ENCODE measurements at places on chromosomes 7 and 10.

- no peak for DNase-seq
Measured at GRCh38 chr10:74883428-74883827, 57.0 kb downstream of the KAT6B start.

GRCh38 chr10:70188768-70189167 lies 18.5 kb upstream of the SAR1A start:
- no peak for DNase-seq

DNA sequence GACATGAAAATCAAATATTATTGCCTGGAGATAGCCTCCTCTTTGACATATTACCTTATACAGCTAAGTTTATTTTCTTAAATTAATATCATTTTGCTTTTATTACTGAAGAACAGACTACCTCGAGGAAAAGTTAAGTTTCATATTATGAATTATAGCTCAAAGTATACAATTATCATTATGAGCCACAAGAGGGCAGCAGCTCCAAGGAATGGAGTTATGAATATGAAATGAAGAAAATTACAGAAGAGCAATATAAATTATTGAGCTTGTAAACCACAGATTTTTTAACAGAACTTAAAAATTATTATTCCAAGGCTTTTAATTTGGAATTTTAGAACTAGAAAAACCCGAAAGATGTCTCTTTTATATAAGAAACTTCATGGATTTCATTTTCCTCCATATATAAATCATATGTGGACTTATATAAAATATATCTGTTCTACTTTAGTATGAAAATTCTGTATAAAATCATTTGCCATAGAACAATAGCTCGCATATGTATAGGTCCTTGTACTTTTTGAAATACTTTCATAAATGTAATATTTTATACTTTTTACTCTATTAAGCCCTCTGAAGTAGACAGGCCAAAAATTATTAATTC lies 40.1 kb downstream of the IQUB start:
- DNase-seq = no peak

GRCh38 chr10:67171970-67172369 lies 246.1 kb downstream of the LRRTM3 start:
- DNase-seq = no peak

DNA sequence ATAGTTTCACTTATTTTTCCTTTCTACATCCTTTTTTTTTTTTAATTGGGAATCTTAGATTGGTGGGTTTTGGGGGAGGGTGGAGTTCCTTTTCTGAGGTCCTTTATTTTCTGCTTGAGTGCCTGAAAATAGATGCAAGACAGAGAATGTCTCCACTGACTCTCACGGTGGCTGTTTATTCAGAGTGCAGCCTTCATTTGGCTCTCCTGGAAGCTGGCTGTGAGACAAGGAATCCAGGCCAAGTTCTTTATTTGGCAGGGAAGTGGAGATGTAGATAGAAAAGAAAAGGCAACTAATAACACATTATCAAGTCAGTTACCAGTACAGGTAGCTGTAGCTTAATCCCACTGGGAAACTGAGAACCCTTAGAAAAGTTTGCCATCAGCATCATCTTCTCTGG lies 118.6 kb downstream of the CNTNAP2 start:
- no peak for DNase-seq

GRCh38 chr7:57385668-57386067 lies 64.3 kb upstream of the ZNF716 start:
- DNase-seq = no peak

DNA sequence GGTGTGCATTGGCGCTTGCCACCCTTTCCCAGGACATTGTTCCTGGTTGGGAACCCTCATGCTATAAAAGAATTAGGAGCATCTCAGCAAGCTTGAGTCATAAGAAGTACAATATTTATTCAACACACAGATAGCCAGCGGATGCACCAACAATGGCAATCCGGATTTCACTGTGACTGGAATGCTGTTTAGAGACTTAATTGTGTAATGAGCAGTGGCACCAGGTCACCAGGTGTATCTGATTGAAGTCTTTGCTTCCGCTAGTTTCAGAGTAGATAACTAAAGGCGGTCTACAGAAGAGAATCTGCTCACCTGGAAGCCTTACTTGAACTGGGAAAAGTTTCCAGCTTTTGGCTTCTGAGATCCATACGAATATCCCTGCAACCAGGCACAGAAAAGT lies 772.3 kb upstream of the GHITM start:
- DNase-seq = no peak

- no peak for DNase-seq
Measured at GRCh38 chr7:81516898-81517297, 252.9 kb downstream of the HGF start.

DNA sequence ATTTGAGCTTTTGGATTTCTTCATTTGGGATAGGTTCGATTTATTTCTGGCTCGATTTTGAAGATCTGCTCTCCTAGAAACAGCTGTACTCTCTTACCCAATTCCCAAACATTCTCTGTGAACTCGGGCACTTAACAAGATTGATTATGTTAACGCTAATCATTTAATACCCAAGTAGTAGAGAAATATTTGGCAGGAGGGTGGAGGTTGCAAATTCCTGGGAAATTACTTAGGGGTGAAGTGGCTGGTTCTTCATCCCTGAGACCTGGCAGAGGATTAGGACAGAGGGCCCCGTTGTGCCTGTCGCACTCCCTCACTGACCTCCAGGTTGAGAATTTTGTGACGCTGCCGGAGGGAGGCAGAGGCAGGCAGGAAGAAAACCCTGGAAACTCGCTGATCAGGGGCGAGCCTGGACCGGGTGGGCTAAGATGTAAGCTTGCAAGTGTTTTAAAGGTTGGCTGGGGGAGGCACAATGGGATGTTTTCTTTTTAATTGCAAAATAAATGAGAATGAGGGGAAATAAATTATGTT lies 182.6 kb downstream of the TCF7L2 start:
- DNase-seq = no peak

DNA sequence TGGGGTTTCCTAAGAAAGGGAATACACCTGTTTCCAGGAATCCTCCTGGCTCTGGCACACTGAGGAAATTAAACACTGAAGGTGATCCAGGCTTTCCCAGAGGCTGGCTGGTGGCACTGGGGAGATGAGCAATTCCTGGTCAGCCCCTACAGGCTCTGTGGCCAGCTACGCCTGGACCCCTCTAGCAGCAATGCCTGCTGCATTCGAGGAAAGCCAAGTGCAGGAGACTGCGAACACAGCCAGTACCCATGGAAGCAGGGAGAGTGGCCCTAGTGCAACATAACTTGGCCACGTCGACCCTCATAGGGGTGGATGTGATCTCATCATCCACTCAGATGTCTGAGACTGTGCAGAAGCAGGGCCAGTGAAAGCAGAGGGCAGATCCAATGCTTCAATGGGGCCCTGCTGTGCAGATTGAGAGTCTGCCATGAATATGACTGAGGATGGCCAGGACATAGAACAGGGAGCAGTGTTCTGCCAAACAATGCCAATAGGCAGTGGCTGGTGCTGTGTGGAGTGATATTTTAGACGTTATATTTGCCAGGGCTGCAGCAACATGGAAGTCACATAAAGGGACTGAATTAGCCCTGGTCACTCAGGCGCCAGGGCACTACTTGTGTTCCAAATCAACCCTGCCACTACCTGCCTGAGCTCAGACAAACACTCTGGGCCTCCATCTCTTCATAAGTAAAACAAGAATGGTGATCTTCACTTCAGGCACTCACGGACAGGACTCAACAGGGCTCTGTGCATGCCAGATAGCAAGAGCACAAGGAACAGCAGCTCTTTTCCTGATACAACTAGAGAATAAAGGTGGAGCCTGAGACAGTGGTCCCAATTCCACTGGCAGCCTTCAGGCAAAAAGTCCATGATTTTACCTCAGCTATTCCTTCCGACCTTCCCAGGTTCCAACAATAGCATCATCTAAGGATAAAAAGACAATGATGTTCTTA lies 2.4 kb downstream of the ZNF488 start:
- DNase-seq = no peak

- no peak for DNase-seq
Measured at GRCh38 chr10:75513292-75513885, 82.0 kb downstream of the LRMDA start.

GRCh38 chr10:62374862-62375710 lies 917 bp downstream of the ZNF365 start:
- DNase-seq = no peak

- DNase-seq = no peak
Measured at GRCh38 chr7:18638594-18639452, 143.3 kb downstream of the HDAC9 start.

GRCh38 chr10:105291571-105291970 lies 650.5 kb downstream of the SORCS3 start:
- DNase-seq = no peak

DNA sequence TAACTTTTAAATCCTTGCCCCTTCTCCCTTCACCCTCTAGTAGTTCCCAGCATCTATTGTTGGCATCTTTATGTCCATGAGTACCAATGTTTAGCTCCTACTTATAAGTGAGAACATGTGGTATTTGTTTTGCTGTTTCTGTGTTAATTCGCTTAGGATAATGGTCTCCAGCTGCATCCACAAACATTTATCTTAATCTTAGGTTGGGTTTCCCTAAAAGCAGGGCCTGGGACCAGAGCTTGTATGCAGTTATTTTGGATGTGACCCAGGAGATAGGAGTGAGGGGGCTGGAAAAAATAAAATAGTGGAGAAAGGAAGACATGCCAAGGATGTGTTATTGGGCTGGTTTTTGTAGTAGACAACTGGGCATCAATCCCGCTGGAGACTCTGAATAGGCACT lies 571.8 kb downstream of the CCSER2 start:
- DNase-seq = no peak

DNA sequence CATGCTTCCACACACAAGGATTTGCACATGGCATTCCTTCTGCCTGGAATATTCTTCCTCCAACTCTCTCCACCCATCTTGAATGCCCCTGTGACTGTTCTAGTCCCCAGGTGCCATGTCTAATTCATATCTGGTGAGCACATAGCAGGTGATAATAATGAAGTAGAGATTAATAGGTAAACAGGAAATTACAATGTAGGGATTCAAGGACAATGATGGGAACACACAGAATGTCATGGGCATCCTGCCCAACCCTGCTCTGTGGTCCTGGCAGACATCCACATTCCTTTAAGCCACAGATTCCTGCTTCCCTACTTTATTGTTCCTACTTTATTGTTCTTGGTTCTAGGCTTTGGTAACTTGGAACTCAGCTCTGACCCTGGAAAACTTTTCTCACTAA lies 115.8 kb downstream of the THSD7A start:
- DNase-seq = no peak

- no peak for DNase-seq
Measured at GRCh38 chr7:93972029-93972725, 32.0 kb downstream of the BET1 start.

GRCh38 chr7:28703037-28703765 lies 254.9 kb downstream of the TRIL start:
- no peak for DNase-seq

DNA sequence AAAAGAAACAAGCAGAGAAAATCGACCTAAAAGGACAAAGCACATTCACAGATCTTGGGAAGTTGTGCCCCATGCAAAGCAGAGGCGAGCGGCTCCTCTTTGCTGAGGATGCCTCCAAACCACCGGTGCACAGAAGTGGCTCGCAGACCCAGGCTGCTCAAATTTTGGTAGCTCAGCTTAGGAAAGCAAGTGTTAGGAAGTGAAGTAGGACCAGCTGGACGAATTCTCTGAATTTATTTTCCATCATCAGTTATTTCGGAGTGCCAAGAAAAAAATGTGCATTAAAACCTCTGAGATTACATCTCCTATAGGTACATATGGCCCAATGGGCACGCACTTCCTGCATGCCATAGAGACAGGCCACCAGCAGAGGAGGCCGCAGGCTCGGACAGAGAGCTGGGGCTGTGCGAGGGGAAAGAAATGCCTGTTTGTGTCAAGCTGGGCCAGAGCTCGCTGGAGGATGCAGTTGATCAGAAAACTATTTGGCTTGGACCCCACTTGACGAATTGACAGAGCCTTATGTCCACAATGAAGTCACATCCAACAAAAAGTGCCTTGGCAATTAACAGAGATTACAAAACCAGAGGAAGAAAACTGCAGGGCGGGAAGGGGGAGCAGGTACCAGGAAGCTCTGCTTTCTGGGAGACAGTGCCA lies 122.3 kb upstream of the LYZL2 start:
- DNase-seq = no peak

DNA sequence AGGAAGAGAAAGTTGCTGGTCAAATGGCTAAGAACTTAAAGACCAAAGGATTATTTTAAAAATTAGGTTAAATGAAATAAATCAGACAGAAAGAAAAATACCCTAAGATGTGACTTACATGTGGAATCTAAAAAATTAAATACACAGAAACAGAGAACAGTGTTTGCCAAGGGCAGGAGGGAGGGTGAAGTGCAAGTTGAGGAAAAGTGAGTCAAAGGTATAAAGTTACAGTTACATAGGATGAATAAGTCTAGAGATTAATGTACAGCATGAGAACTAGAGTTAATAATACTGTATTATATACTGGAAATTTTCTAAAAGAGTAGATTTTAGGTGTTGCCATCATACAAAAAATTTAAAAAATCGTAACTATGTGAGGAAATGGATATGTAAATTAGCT lies 146.3 kb downstream of the MDFIC start:
- no peak for DNase-seq
